Ovary (tissue), 10 donors: ENCODE measurements at places on chromosomes 11 and 22. TPM values are rescaled to one million over a fixed set of nuclear protein-coding genes. Genes with fewer than 3 reads are reported as not detected.

HMOX1 gene
- 49.5 TPM for total RNA-seq

- no peak for DNase-seq
These were observed 118.8 kb upstream of the KIRREL3 start for GRCh38 chr11:127119356-127119755.

DNA sequence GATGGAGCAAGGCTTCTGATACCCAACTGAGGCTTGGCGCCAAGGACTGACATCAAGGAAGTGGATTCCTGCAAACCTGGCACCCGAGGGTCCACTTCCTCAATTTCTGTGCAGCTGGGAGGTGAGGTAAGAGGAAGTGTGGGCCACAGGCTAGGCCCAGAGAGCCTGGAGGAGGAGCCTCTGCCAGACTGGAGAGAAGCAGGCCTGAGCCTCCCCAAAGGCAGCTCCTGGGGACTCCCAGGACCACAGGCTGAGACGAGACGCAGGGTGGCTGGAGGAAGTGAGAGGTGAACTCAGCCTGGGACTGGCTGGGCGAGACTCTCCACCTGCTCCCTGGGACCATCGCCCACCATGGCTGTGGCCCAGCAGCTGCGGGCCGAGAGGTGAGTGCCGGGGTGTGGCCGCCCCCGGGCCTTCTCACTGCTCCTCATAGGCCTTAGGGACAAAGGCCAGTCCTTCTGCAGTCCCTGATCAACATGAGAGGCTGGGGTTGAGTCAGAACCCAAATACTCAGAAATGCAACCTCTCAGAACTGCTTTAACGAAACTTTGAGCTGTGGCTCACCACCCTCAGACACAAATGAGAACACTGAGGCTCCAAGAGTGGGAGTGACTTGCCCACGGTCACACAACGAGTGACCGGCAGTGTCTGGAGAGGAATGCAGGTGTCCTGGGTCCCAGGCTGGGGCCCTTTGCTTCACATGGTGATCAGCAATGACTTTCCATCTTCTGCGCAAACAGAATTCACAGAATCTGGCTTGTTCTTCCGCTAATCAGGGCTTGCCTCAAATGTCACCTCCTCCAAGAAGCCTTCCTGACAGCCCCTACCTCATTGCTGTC, at the start of gene NCF4:
Gene NCF4, plus strand, starts transcription at position 186 of the 839 bp plus-strand sequence. Its CDS starts 166 bp downstream, at position 352.
- DNase-seq, result no peak

DNA sequence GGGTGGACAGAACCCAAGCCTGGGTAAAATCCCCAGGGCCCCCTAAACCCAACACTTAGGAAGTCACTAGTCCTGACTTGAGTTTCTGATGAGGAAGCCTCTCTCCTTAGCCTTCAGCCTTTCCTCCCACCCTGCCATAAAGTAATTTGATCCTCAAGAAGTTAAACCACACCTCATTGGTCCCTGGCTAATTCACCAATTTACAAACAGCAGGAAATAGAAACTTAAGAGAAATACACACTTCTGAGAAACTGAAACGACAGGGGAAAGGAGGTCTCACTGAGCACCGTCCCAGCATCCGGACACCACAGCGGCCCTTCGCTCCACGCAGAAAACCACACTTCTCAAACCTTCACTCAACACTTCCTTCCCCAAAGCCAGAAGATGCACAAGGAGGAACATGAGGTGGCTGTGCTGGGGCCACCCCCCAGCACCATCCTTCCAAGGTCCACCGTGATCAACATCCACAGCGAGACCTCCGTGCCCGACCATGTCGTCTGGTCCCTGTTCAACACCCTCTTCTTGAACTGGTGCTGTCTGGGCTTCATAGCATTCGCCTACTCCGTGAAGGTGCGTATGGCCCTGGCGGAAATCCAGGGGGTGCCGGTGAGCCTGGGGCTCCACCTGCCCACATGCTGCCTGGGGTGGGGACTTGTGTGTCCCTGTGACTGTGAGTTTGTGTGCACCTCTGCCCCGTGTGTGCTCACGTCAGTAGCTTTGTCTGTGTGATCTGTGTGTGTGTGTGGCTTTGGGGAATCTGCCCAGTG, at the start of gene IFITM1:
Gene IFITM1, plus strand, starts transcription at position 254 of the 767 bp plus-strand sequence. Its CDS starts 131 bp downstream, at position 385.
- DNase-seq, result no peak
